ENCODE measurements at places on chromosomes 4 and X.
A peak's percentile ranks its signal among the peaks of the same experiment; 100 is the strongest.

- DNase-seq = no peak
These were observed 187.8 kb downstream of the CCNG2 start for GRCh38 chr4:77344784-77345183.

- no peak for DNase-seq
These were observed 230.8 kb upstream of the ANKRD50 start for GRCh38 chr4:124943145-124943889.

- peak; percentile 17 for DNase-seq
These were observed 78.4 kb upstream of the MAP3K15 start for GRCh38 chrX:19593690-19594089.

- no peak for DNase-seq
These were observed 153.7 kb downstream of the FBXW7 start for GRCh38 chr4:152382057-152382785.

- no peak for DNase-seq
These were observed 67.1 kb downstream of the USP38 start for GRCh38 chr4:143251779-143252178.

GRCh38 chrX:4588466-4588865, 875.0 kb upstream of the PRKX start:
- DNase-seq = no peak

DNA sequence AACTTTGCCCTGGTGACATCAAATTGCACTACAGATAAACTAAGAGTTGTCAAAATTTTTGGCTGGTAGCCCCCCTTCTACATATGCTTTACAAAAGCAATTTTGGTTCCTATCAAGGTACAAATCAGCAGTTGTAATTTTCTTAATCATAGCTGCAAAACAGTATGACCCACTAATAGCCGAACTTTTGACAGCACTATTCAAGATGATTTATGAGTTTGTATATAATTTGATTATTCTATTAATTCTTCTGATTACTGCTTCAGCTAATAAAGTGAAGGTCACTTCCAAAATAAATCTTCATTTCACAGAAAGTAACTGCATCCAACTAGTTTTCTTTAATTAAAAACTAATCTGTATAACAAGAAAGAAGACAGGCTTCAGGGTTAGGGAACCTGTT, 119.6 kb downstream of the CHM start:
- DNase-seq = no peak

- DNase-seq = no peak
These were observed 134.5 kb downstream of the FBXW7 start for GRCh38 chr4:152401424-152401823.

DNA sequence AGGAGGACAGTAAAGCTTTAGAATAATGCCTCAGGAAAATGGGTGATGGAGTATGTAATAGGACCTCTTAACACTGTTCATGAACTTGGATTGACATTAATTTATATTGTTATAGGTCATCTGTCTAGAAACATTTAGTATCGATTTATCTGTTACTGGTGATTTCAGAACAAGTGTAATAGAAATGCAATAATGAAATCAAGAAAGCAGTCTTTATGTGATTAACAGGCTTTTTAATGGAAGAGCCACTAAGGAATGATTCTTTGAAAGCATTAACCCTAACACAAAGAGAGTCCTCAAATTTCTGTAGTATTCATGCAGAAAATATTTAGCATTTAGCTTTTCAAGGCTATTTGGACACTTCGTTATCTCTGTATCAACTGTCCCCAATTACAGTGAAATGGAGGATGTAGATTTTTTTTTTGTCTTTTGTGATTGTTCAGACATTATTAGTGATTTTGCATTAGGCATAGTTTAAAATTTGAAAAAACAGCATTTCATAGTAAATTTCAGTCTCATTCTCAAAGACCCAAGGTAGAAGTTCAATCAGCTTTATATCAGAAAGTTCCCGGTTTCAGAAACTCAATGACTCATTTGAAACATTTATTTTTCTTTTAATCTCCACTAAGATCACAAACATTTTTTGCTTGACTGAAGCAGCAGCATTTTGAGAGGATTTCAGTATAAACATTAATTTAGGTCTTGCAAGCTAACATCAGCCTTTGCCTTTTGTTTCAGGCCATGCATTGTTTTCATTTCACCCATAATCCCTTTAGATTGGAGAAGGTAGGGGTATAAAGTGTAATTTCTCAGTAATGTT, 56.3 kb downstream of the AGTR2 start:
- DNase-seq = no peak

GRCh38 chr4:5118091-5118786, 67.0 kb downstream of the STK32B start:
- no peak for DNase-seq

DNA sequence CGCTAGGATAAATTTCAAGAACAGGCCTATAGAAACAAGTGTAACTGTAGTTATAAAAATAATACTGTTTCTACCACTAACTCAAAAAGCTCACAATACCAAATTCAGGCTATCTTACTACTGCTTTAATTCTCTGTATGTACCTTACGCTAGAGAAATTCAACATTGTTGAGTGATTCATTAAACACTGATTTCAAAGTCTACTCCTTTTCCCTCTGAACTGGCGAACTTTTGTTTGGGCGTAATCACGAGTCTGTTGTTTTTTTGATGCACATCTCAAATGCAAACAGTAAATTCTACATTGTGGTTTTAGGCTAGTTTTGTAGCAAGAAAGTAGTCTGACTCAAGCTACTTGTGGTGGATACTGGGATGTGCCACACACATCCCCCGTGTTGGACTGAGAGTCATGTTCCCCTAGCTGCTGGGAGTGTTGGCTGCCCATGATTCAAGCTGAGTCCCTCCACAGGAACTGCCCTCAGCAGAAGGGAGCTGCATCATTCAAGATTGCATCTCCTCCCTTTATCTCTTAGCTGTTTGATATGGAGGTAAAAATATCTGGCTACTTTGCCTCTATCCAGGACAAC, 406.1 kb downstream of the RAPGEF2 start:
- no peak for DNase-seq

DNA sequence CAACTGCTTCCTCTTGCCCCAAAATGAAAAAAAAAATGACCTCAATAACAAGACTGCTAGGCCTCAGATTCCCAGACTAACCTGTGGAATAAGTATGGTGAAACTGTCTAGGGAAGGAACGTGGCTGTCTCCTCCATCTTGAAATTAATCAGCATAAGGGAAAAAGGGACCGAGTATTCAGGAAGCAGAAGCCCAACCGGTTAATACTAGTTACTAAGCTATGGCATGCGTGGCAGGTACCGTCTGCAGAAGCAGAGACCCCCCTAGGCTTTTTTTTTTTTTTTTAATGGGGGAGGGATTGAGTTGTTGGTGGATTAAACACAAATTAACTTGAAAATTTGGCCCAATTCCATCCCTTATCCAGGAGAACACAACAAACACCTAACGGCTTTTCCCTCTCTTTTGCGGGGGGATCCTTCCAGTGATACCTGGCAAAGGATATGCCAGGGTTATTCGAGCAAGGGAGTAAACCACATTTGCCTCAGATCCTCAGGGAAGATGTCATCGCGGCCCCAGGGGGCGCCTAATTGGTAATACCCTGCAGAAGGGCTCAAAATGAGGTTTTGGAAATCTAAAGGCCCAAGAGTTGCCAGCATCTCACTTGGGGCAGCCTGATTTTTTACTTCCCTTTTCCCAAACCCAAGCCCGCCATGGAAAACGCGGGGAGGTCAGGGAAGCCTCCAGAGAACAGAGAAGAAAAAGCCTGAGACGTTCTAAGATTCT, 893 bp downstream of the RLIM start:
- DNase-seq = no peak

- DNase-seq = no peak
These were observed 3.2 kb downstream of the TKTL2 start for GRCh38 chr4:163470391-163470790.

Data from WERI-Rb-1 (cell line).